ENCODE measurements at places on chromosomes 2 and 18.

DNA sequence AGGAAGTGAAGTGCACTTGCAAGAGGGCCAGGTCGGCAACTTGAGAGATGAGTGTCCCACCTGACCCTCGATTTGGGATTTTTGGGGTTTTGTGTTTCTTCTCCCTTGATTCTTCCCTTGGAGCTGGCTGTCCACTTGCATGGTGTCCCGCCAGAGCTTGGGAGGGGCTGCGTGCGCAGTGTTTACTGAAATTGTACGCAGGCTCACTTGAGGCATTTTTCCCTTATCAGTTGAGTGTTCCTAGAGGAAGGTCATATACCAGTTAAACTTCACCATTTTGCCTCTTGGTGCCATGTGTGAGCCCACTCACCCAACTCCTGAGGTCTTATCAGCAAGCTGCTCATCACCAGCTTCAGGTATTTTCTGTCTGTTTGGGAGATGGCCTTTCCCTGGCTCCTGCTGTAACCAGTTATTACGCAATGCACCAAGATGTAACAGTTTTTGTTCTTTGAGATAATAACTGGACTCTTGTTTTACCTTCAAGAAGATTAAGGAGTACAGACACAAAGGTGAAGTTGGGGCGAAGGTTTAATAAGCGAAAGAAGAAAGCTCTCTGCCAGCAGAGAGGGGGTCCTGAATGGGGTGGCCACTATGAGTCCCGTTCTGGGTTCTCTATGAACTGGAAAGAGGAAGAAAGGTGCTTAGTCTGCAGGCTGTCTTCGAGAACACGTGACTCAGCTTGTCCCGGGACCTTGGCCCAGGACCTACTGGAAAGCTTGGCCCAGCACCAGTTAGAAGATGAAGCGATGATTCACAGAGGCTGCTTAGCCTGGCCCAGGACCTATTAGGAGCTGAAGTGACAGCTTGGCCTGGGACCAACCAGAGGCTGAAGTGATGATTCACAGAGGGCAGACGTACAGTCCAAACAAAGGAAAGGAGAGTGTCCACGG is 21.5 kb upstream of the TXNL4A start:
- no peak for DNase-seq

GRCh38 chr18:37222354-37222998 is 343.1 kb downstream of the CELF4 start:
- no peak for DNase-seq

DNA sequence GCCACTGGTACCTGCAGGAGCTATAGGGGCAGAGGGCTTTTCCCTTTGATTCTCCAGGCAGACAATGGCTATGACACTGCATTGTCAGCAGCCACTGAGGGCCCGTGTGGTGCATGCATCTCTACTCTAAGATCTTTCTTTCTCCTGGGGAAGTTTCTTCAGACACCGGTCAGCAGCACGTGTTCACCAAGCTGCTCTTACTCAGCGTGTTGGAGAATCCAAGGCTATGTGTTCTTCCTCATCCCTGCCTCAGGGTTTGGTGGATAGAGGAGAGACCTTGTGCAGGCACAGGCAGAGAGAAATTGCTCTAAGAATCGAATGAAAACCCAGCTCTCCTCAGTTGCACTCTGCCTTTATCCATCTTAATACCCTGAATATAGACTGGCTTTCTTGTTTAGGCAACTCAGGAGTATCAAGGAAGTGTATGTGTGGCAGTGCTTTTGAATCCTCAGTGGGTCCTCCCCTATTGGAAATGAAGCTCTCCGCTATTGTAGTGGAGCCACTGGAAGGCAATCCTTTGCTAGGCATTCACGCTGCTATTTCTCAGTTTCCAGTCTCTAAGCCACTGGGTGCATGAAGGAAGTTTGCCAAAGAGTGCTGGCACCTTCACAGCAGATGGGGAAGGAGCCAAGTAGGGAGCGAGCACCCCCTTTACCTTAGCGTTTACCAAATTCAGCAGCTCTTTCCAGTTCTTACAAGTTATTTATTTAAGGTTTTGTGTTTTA is 86.9 kb upstream of the EML6 start:
- DNase-seq, result no peak

DNA sequence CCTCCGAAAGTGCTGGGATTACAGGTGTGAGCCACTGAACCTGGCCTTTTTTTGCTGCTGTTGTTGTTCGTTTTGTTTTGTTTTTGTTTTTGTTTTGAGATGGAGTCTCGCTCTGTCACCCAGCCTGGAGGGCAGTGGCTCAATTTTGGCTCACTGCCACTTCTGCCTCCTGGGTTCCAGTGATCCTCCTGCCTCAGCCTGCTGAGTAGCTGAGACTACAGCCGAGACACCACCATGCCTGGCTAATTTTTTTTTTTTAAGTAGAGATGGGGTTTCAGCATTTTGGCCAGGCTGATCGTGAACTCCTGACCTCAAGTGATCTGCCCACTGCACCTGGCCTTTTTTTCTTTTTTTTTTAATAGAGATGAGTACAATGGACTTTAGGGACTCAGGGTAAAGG is 22.0 kb downstream of the TMEM127 start:
- no peak for DNase-seq

GRCh38 chr2:10338270-10339188 is 35.8 kb downstream of the HPCAL1 start:
- DNase-seq, result no peak

DNA sequence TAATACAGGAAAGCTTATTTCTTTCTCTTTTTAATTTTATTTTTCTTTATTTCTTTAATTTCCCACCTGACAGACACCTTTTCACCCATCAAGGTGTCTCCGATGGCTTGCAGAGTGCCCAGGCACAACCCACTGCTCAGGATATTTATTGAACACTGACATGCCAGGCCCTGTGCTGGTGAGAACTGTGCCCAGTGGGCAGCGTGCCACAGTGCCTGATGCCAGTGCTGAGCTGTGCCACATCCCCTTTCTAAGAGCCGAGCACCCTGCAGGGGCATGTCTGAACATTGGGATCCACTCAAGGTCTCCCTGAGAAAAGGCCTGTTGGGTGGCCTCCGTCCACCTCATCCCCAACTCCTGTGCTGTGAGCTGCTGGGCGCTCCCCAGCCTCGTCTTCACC is 158.6 kb upstream of the RAB6C start:
- DNase-seq, result no peak

DNA sequence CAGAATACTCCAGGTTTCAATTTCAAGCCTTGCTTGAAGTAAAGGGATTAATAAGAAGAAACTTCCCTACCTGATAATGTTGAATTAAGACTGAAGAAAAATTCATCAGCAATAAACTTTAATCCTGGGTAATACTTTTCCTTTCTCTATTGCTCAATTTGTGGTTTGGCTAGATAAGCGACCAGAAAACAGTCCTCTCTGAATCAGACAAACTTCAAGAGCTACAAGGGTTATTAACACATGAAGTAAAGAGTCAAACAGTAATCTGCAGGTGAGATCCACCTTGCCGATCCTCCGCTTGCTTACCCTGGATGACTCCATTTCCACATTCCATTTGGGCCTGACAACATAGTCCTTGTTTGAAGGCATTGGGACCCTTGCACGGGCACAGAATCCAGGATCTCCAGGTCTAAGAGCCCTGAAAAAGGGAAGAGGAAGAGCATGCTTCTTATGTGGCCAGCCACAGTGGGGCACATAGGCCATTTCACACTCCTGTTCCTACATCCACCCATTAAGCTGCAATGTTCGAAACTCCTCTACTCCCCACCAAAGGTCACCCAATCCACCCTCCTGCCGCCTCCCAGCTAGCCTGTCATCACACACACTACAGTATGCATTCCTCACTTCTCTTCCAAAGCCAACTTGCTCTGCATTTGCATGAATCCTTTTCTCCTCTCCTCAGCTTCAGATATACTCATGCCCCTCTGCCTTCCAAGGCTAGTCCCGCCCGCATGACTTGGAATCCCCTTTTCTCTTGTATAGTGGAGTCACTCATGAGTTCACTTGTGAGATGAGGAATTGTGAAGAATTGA is 39.8 kb downstream of the IWS1 start:
- no peak for DNase-seq

GRCh38 chr18:59996370-59996966 is 96.7 kb downstream of the PMAIP1 start:
- DNase-seq, result no peak

DNA sequence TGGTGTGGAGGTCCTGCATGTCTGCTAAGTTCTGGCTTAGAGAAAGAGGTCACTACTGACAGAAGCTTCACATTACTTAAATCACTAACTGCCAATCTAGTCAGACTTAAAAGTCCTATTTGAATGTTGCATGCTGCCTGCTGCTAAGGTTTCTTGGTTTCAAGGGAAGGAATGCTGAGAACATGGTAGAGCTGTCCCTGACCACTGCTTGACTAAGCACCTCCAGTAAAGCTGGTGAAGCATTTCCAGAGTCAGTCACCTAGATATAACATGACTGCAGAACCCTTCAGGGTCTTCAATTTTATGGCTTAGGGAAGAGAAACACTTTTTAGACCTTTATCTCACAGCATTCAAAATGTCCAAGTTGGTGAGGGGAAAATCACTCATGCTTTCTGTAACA is 2178.3 kb upstream of the PIK3C3 start:
- no peak for DNase-seq

- DNase-seq, result no peak
Observed at GRCh38 chr18:63788447-63789096, 13.4 kb downstream of the SERPINB7 start.

DNA sequence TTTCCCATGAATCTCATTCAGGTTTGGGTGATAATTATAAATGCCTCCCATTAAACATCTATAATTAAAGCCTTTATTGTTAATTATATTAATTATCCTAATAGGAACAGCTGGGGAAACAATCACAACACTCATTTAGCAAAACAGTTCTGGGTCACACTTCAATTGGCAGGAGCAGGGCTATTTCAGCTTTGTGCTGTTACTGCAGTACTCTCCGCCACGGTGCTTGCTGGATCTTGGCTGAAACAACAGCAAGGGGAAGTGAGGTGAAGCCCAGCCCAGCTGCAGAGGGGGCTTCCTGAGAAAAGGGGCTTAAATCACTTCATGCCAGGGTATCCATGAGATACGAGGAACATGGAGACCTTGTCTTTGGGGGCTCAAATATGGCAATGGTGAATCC is 79.5 kb upstream of the SOX11 start:
- no peak for DNase-seq

- DNase-seq, result no peak
Observed at GRCh38 chr2:232981767-232982360, 31.2 kb downstream of the NGEF start.

DNA sequence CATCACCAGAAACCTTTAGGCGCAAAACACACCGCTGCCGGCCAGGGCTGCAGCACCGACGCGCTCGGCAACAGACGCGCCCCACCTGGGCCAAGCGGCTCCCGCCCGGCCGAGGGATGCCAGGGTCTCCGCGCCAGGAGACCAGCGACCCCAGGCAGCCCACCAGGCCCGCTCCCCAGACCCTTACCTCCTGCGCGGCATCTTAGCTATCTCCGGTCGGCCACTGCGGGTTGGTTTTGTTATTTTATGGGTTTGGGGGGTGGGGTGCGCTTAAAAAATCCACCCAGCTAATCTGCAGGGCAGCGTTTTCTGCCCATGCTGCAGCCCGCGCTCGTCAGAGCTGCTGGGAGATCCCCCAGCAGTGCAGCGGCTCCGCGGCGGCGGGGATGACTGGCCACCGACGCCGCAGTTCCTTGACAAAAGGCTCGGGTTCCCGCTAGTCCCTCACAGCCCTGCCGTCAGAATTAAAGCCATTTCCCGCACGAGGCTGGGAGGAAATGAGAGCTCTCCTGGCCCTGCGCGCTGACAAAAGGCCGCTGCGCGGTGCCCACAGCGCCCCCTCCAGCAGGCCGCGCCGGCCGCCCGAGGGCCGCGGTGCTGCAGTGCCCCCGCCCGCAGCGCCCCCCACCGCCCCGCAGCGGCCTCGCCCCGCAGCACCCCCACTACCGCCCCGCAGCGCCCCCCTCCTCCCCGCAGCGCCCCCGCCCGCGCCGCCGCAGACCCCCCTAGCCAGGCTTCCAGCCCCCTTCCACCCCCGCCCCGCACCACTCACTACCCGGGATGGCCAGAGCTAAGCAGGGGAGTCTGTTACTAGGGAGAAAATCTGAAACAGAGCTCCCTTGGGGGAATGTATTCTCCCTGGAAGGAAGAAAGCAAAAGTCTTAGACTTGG is at the start of gene ADD2:
ADD2 (minus strand) TSS at position 502 of the 891 bp plus-strand sequence. CDS start 61,792 bp downstream, outside the sequence.
- DNase-seq, result peak; percentile 15

GRCh38 chr18:48477348-48477747 is 61.5 kb upstream of the CTIF start:
- DNase-seq, result no peak

- DNase-seq, result no peak
Observed at GRCh38 chr2:161269111-161269510, 39.1 kb upstream of the PSMD14 start.

- DNase-seq, result no peak
Observed at GRCh38 chr2:9095690-9096089, 92.2 kb upstream of the MBOAT2 start.

GRCh38 chr2:105604938-105605337 is 139.8 kb upstream of the NCK2 start:
- no peak for DNase-seq

GRCh38 chr2:28312307-28313219 is 80.1 kb upstream of the FOSL2 start:
- no peak for DNase-seq

DNA sequence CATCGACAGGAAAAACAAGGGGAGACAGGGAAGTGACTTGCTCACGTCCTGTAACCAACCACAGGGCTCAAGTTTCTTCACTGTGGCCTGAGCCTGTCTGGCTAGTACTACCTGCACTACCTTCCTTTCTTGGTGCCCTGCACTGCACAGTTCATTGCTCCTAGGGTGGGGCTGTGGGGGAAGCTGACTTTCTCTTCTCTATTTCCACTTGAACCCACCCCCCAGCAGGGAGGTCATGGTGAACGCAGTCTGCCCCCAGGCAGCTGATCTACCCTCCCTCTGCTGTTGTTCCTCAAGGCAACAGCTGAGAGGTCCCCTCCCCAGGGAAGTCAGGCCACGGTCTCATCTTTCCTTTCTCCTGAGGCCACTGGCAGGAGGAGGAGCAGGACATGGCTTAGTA is 532.1 kb downstream of the SOX11 start:
- DNase-seq, result no peak

DNA sequence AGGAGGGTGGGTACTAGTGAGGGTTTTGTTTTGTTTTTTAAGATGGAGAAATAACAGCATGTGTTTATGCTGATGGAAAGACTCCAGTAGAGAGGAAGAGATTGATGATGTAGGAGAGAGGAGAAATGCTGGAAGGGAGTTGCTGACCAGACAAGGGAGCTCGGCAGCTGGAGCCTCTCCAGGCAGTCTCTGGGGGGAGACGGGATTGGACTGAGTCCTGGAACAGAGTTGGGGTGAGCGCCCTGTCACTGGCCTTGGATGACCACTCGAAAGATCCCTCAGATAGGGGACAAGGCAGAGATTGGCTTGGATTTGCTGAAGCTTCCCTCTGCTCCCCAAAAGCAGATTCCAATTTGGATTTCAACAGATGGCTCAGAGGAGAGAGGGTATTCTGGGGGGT is 197.7 kb downstream of the NAPG start:
- no peak for DNase-seq

DNA sequence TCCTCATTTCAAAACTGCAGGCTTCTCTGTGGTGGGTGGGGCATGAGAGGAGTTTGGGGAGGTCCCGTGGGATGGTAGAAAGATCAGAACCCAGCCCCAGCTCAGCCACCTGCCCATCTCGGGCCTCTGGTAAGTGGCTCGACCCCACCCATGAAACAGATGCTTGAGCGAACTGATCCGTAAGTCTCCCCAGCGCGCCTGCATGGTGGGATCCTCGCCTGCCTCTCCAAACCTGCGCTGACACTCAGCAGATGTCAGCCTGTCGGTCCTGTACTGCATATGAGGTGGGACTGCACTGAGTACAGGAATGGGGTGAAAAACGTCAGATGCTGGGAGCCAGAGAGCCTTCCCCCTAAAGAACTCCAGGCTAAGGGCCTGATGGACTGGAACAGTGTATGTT is 15.9 kb upstream of the RPL31 start:
- DNase-seq, result no peak

Data from thymus (tissue), 14 donors.